Suprapubic skin (tissue), 4 donors: ENCODE measurements at places on chromosomes 6 and 20. TPM values are rescaled to one million over a fixed set of nuclear protein-coding genes. Genes with fewer than 3 reads are reported as not detected.

Gene IMPG1
- not detected for total RNA-seq

DNA sequence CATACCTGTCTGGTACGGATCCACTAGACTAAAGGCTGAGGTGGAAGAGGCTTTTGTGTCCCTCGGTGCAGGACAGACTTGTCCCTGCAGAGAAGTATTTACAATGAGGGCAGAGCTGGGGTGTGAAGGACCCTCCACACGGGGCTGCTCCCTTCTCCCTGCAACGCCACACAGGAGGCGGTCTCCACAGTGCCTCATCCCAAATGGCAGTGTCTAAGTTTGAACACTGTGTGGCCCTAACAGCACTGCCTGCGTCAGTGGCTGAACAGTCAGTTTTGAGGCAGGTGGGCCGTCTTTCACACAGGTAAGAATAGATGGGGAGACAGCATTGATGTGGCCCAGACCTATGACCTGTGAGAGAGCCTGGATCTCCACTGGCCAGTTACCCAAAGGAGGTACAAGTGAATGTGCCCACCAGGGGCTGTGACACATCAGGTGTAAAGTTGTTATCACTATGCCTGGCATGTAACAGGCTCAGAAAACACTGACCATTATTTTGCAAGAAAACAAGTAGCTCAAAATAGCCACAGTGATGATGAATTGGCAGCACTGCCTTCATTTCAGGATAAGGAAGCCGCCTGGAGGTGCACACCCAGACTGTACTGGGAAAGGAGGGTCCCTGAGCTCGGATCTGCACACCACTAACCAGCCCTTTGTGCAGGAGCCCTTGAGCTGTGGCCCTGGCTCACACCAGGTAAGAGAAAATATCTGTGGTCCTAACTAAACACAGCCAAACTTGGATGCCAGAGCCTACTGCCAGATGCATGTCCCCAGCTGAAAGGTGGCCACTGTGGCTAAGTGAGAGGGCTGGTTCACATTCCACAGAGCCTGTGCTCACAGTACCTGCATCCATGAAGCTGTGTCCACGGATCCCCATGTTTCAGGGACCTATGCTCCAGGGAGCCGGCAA lies 246.7 kb downstream of the DLL1 start:
- H3K27me3 ChIP-seq, result no peaks in the 10 kb centered on the region
- no peak overlapping the region for H3K4me3 ChIP-seq
- H3K4me1 ChIP-seq, result peaks cover 5% of the 10 kb centered on the region
- H3K36me3 ChIP-seq, result no peaks in the 10 kb centered on the region

Gene LEMD2
- 99.2 TPM for total RNA-seq

Gene ADISSP
- 20.0 TPM for total RNA-seq

Gene OOEP
- 0.87 TPM for total RNA-seq

Gene DLGAP4
- total RNA-seq, result 69.5 TPM

Gene PLN
- total RNA-seq, result 4.4 TPM

GRCh38 chr6:42095094-42095493 lies 44.8 kb downstream of the TAF8 start:
- H3K4me1 ChIP-seq, result peaks cover 24% of the 10 kb centered on the region
- no peak overlapping the region for H3K4me3 ChIP-seq
- no peak overlapping the region for H3K27ac ChIP-seq

DNA sequence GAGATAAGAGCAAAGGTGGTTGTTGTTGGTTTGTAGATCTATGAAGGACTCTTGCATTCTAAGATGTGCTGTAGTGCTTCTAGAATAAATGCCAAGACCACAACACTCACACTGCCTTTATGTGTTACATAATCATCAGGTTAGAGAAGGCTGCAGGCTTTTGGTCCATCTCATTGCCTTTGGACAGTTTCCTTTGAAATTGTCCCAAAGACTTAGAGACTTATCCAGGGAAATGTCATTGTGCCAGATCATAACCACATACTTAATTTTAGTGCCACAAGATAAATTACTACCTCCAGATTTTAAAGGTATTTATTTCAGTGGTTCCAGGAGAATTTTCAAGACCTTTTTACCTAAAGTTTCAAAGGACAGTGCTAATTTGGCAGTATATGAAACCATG lies 666.6 kb upstream of the CITED2 start:
- no peak overlapping the region for H3K4me3 ChIP-seq
- H3K36me3 ChIP-seq, result no peaks in the 10 kb centered on the region
- no peaks in the 10 kb centered on the region for H3K27me3 ChIP-seq
- no peak overlapping the region for H3K27ac ChIP-seq
- DNase-seq, result no peak

DNA sequence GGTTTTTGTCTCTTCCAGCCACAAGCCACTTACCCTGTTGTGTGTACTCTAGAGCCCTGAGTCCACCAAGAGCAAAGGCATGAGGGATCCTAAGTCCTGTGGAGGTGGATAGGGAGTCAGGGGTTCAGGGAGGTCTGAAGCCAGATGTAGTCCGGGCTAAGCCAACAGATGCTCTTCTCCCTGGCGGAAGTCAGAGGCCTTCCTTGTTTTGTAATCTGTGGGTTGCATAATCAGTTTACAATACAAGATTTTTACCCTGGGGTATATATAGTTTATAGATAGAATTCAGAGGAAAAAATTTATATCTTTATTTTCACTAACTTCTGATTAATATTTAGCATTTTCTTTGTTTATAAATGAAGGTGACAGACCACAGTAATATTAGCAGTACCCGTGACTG lies 9.2 kb downstream of the LAMP5 start:
- peaks cover 10% of the 10 kb centered on the region for H3K27me3 ChIP-seq
- no peak overlapping the region for H3K4me3 ChIP-seq
- no peaks in the 10 kb centered on the region for H3K36me3 ChIP-seq
- H3K4me1 ChIP-seq, result no peaks in the 10 kb centered on the region
- H3K27ac ChIP-seq, result no peak overlapping the region
- no peak for DNase-seq
